Naive thymus-derived CD8-positive, alpha-beta T cell (primary cell): ENCODE measurements at places on chromosomes 13 and 19.

DNA sequence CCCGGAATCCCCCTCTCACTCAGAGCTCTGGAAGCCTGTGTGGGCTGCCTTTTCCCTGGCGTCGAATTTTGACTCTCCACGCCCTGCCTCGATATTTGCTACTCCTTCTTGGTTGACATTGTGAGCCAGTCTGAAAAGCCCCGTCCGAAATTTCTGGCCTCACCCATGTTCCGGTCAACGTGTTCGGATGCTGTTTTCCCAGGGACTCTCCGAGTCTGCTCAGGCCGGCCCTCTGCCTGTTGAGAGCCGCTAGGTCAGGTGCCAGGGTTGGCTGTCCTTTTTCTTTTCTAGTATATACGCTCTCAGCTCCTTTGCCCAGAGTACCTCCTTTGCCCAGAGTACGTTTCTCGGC, 6.8 kb upstream of the DGKH start:
- no peak for DNase-seq

- DNase-seq = peak; percentile 68
These were observed at the start of gene ARL11 for GRCh38 chr13:49627831-49628652. Gene ARL11 (plus strand): TSS chr13:49628507. CDS start chr13:49630448, 1,941 bp downstream.

DNA sequence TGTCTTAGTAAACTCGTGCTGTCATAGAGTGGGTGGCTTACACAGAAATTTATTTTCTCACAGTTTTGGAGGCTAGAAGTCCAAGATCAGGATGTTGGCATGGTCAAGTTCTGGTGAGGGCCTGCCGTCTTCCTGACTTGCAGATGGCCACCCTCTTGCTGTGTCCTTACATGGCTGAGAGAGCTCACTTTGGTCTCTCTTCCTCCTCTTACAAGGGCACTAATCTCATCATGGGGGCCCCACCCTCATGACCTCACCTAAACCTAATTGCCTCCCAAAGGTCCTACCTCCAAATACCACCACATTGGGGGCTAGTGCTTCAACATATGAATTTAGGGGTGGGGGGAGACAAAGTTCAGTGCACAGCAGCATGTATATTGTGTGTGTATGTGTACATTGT, 14.3 kb upstream of the GPR18 start:
- no peak for DNase-seq

GRCh38 chr19:55552206-55552605, 6.9 kb upstream of the SBK3 start:
- DNase-seq = no peak
